Suppressor macrophage (primary cell): ENCODE measurements at places on chromosomes 3 and 15.

- DNase-seq: no peak
These were observed 51.2 kb upstream of the ADGRG7 start for GRCh38 chr3:100558233-100558632.

DNA sequence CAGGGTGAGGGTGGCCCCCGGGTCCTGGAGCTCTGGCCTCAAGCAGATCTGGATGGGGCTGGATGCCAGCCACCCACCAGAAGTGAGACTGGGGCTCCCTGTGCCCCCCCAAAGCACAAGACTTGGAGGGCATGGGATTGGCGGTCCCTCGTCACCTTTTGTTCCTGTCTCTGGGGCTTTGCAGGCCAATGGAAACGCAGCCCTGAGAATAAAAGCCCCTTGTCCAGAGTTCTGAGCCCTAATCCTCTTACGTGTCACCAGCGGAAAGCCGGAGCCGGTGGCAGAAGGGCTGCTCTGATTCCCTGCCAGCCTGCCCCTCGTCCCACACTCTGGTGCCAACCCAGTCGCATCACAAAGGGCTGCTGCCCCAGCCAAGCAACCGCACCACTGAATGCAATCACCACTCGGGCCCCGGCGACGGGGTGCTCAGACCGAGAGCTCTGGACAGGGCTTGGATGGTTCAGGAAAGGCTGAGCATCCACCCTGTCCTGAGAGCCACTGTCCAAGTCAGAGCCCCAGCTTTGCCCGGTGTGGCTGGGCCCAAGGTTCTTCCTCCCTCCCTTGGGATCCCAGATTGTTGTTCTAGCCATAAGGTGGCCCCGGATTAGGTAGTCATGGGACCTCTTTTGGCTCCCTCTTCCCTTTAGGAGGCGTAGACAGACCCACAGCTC, 22.8 kb upstream of the ELP6 start:
- no peak for DNase-seq

- DNase-seq: no peak
These were observed 617.5 kb upstream of the CCDC54 start for GRCh38 chr3:106759731-106760130.

GRCh38 chr3:43394041-43394554, 107.8 kb downstream of the SNRK start:
- DNase-seq: no peak

- no peak for DNase-seq
These were observed at the start of gene CD96 for GRCh38 chr3:111541911-111542483. Gene CD96 (plus strand): TSS chr3:111542197. CDS start chr3:111542249, 52 bp downstream.

DNA sequence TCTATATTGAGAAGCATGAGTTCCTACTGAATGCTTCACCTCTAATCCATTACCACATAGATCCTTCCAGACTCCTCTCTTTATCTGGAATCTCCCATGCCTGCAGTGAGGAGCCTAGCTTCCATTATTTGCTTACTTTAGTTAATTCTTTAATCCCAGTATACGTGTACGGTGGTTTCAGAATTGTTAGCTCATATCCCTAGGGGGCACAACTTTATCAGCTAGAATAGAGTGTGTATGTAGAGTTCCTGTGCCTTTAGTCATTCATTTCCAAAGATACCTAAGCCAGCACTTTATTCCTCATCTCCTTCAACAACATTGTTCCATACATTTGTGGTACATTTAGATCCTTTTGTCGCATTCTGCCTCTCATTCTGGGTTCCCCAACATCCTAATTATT, 226.0 kb downstream of the TJP1 start:
- DNase-seq: no peak

- no peak for DNase-seq
These were observed 62.0 kb upstream of the ARNT2 start for GRCh38 chr15:80342148-80342547.

- DNase-seq: no peak
These were observed 101.0 kb upstream of the CPNE4 start for GRCh38 chr3:132135628-132136333.

DNA sequence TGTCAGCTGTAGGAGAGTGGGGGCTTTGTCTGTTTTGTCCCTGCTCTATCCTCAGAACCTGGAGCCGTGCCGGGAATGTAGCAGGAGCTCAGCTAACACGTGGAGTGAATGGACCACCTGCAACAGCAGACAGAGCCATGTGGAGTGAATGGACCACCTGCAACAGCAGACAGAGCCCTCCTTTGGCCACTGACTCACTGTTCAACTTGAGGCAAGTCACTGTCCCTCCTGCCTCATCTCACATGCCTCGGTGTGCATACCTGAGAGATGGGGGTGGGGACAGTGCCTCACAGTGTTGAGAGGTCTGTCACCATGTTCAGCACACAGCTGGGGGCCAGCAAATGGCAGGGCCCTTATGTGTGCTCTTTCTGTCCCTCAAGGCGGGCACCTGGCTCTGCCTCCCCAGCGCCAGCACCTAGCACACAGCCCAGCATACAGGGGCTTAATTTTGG, 27.9 kb downstream of the FEM1B start:
- DNase-seq: no peak

- DNase-seq: no peak
These were observed 12.5 kb downstream of the TEX264 start for GRCh38 chr3:51683566-51683965.

GRCh38 chr15:92582206-92582605, 73.4 kb downstream of the FAM174B start:
- DNase-seq: no peak

DNA sequence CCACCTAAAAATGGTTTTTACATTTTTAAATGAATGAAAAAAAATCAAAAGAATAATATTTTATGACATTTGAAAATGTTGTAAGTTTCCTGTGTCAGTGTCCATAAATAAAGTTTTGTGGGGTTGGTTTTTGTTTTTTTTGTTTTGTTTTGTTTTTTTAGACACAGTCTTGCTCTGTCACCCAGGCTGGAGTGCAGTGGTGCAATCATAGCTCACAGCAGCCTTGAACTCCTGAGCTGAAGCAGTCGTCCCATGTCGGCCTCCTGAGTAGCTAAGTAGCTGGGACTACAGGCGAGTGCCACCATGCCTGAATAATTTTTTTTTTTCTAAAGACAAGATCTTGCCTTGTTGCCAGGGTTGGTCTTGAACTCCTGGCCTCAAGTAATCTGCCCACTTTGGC, 2.8 kb upstream of the GLB1 start:
- DNase-seq: no peak

GRCh38 chr3:147049821-147050220, 356.5 kb downstream of the ZIC4 start:
- no peak for DNase-seq

DNA sequence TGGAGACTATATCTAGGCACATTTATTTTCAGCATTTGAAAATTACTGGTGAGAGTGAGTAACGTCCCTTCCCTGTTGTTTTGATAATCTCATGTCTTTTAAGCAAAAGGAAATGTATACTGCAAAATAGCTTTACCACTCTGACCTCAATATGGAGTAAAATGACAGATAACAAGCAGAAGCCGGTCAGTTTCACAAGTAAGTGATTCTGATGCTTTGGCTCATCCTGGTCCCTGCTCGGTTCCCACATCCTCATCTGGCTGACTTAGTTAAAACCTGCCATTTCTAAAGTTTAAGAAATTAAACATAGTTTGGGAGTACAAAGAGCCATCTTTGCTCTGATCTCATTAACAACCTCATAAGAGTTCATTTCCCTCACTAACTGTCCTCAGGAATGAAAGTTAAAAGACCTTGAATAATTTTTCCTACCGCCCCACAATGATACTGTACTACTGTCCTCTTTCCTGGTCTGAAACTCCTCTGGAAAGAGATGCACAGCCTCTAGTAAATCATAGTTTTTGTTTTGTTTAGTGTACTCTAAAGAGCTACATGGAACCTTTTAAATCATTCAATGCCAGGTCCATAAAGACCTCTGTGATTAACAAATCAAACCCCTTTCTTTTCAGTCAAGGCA, 72.3 kb upstream of the ICE2 start:
- DNase-seq: no peak

DNA sequence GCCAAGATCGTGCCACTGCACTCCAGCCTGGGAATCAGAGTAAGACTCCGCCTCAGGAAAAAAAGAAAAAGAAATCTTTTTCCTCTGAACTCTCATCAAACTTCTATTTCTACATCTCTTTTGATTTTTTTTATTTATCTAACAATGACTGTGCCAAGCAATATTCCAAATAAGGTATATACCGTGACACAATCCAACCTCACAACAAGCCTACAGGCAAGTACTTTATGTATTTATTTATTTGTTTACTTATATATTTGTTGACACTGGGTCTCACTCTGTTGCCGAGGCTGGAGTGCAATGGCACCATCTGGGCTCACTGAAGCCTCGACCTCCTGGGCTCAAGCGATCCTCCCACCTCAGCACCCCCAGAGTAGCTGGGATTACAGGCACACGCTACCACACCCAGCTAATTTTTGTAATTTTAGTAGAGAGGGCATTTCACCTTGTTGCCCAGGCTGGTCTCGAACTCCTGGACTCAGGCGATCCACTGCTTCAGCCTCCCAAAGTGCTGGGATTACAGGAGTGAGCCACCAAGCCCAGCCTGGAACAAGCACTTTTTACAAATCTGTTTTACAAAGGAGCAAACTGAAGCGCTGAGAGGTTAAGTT, 94.9 kb upstream of the CHD2 start:
- no peak for DNase-seq

GRCh38 chr3:47225310-47225906, 57.2 kb downstream of the KIF9 start:
- DNase-seq: peak; percentile 82

DNA sequence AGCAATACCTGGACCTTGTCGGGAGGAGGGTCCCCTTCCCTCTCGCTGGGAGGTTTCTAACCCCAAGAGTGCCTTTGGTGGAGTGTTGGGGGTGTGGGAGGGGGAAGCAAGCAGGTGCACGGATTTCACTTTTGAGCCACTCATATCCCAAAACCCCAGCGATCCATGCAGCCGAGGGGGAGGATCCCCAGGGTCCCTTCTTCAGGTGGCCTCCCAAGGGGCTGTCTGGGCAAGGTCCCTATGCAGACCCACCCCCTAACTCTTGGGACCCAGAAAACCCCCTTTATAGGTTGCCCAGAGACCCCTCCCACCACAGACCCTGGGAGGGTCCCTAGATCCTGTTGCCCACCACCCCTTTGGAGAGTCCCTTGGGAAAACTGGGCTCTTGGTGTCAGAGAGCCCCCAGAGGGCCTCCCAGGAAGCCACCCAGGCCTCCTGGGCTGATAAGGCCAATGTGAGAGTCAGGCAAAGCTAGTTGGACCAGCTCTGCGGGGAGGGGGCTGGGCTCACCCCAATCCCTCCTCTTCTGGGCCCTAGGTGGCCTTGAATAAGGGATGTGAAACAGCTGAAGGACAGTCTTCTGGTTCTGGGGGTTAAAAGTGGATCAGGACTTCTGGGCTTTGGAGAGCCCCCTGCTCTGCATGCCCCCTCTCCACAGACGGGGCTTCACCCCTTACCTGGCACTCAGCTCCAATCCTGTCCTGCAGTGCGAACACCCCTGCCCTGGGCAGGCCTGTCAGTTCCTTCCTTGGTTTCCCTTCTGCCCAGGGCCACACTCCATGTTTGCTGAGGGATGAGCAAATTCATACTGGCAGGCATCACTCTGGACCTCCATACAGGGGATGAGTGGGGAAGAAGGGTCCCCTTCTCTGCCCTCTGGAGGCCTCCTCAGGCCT, 932 bp upstream of the PLCD1 start:
- DNase-seq: no peak

GRCh38 chr3:177890359-177890683, 645.9 kb upstream of the KCNMB2 start:
- DNase-seq: no peak

DNA sequence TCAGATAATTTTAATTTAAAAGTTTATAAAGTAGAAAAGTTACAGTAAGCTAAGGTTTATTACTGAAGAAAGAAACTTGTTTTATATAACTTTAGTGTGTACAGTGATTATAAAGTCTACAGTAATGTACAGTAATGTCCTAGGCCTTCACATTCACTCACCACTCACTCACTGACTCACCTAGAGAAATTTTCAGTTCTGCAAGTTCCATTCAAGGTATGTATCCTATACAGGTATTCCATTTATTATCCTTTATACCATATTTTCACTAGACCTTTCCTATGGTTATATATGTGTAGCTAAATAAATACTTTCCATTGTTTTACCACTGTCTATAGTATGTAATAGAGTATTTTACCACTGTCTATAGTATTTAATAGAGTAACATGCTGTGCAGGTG, 33.2 kb upstream of the MME start:
- DNase-seq: no peak

DNA sequence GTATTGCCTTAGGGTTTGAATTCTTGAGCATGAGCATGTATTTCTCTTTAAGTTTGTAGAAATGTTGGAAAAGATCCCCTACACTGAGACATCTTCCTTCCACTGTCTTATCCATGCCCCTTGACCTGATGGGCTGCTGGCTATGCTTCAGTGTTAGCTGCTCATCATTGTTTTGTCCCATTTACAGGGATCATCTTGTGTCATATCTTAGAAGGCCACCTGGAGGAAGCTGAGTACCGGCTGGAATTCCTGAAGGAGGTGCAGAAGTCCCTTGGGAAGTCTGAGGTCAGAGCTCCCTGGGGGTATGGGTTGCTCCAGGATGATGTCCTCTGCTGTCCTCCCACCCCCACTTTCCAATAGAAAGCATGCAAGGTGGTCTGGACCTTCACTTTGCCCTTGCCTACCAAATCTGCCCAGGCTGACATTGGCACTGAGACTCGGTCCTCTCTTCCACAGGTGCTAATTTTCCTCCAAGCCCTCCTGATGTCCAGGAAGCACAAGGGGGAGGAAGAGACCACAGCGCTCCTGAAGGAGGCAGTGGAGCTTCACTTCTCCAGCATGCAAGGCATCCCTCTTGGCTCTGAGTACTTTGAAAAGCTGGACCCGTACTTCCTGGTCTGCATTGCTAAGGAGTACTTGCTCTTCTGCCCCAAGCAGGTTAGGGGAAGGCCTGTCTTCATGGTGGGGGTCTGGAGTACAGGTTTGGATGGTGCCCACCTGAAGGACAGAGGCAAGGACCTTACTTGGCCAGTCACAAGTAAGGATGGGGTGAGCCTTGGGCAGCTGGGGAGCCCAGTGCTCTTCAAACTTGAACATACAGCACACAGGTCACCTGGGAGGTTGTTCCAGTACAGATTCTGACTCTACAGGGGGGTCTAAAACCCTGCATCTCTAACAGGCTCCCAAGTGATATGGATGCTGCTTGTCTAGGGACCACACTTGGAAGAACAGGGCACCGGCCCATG, 17.7 kb downstream of the TTC21A start:
- DNase-seq: no peak

GRCh38 chr3:165753560-165753959, 83.7 kb downstream of the BCHE start:
- DNase-seq: no peak

DNA sequence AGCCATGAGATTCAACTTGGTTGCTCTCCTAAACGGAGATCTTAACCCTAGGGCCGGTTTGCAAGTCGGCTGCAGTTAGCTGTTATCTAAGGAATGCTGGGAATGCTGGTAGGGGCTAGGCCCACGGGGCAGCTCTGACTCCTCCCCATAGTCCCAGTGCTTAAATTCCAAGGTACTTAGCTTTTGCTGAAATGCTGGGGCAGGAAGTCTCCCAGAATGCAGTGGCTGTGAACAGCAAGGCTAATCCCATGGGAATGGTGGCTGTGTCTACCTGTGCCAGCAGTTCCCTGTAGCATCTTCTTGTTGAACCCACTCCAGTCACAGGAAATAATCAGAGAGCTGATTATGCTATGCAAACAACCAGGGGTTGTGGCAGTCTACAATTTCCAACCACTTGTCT, 102.5 kb upstream of the TJP1 start:
- DNase-seq: no peak
